WTC11 (cell line): ENCODE measurements at places on chromosomes 16 and 17.

GRCh38 chr16:30068750-30069610 is 3.4 kb downstream of the ALDOA start:
- DNase-seq: peak; percentile 43

DNA sequence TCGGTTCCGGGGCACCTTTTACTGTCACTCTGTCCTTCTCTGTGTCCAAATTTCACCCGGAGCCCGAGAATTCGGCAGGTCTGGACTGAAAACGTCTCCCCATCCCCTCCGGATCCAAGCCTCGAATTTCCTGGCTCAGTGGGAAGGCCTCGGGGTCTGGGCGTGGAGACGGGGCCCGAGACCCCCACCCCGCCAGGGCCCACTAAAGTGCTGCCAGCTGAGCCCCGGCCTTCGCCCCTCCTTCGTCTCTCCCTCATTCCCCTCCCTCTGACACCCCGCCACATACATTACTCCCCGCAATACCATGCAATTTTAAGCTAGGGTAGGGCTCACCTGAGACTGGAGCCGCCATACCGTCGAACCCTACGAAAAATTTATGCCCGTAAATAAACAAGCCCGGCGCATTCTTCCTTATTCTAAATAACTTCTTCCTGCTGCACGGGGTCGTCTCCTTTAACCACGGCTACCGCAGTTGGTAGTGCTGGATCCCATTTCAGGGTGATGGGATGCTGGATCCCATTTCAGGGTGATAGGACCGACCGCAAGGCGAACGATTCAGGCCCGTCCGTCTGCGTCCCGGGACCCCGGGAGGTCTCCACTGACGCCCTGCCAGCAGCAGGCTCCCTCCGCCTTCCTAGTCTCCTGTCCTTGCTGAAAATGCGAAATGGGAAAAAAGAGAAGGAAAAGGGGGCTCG is 4.4 kb upstream of the OR1F1 start:
- DNase-seq: peak; percentile 42

GRCh38 chr16:81642943-81643342 is 136.1 kb upstream of the PLCG2 start:
- no peak for DNase-seq

- DNase-seq: peak; percentile 28
Observed at GRCh38 chr17:4806456-4806776, 536 bp upstream of the PLD2 start.

DNA sequence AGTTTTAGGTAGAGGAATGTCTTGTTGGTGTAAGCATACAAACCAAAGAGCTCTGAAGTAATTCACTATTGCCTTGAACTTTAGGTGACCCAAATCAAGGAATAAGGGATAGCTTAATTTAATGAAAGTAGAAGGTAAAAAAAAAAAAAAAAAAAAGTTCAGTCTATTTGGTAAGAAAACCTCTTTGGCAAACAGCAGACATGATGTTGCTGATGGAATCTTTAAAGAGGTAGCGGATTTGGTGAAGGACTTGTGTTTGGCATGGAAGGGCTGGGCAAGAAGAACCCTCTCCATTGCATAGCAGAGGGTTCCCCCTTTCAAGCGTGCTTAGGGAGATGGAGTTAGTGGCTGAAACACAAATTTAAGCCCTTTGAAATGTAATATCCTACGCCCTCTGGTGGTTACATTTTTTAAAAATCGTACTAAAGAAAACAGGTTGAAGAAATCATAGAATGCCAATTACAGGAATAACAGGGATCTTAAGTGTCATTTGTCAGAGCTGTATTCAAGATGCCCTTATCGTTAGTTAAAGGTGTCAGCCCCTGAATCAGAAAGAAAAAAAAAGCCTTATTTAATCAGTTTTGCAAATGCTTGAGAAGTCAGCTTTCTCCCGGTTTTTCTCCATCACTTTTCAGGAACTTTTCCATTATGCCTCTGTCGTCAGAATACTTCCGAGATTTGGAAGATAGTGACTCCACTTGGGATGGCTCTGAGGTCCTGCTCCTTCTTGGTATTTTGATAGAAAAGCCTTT is 383.1 kb downstream of the KCNJ2 start:
- DNase-seq: no peak
